ENCODE measurements at places on chromosomes 3 and 15.

DNA sequence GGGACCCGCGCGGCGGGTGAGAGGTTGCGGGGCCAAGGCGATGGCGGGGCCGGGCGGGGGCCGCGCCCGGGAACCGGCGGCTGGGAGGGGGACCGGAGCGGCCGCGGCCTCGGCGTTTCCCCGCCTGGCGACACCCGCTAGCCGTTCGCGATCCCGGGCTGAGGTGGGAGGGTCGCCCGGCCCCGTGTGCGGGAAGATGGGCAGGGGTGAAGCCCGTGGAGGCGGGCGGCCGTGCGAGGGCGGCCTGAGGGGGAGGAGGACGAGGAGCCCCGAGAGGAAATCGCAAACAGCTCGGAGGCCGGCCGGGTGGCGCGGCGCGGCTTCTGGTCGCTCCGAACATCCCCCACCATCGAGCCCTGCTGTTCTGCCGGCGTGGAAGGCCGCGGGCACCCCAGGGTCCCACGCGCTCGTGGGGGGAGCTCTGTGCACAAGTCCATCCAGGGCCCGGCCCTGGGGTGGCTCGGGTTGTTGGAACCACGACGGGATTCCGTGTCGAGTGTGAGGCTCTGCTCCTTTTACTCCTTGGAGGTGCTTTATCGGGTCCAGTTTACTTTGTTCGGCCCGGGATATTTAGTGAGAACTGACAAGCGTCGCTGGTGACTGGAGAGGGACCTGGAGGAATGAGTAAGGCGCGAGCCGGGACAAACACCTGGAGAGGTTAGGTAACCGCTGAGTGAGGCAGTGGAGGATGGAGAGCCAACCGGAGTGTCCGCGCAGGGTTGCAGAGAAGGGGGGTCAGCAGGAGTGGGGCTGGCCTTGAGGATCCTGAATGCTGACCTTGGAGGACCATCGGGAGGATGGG is 728 bp downstream of the CRTC3 start:
- DNase-seq, result no peak

DNA sequence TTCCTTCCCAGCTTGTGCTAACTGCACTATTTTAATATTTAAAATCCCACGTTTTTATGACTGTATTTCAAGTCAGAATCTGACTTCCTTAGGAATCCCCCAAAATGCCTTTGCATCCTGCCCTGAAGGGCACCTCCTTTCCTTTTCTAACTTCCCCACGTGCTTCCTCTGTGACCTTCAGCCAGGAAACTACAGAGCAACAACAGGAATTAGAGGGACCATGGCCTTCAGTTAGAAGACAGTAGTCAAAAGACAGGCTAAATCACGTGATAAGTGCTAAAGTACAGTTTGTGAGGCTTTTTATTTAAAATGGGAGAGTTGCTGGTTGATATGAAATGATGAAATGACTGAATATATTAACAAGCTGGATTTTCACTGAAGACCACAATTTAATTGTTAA is 11.8 kb upstream of the ABHD10 start:
- no peak for DNase-seq

DNA sequence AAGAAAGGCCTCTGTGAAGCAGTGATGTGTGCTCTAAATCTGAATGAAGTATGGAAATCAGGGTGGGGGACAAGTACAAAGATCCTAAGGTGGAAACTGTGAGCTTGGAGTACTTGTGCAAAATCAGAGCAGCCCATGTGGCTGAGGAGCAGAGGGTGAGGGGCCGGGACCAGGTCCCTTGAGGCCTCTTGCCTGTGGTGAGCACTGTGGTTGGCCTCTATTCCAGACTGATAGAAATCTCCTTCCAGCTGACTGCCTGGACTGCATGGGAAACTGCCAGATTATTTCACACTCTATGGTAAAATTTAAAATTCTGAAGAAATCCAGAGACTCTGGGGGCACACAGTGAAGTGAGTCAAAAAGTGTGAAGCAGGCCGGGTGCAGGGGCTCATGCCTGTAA is 81.4 kb downstream of the TM4SF4 start:
- DNase-seq, result no peak

GRCh38 chr3:66858656-66859381 is 139.3 kb upstream of the KBTBD8 start:
- no peak for DNase-seq

DNA sequence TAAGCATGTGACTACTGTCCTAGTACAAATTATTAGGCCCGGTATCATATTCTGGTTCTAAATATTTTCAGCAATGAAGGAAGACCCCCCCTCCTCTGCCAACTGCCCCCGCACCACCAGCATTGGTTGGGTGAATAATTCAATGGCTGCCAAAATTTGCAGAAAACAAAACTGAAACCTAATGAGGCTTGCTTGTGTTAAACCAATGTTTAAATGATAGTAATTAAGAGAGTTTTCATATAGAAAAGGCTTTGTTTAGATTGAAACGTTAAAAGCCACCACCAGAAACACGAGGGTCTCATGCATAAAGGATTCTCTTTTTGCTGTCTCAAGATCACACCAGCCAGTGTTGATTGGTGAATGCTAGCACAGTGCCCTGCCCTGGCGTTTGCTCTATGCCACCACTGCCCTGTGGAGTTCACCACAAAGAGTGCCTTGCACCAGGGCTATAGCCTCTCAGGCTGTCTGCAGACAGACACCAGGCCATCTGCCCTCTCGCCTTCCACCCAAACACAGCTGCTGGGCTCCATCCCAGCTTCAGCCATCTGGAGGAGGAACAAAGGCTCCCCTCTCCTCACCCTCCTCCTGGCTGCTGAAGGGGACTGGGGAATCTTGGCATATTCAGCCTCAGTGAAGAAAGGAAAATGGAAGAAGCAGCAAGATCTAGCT is 200.3 kb upstream of the PFN2 start:
- DNase-seq, result no peak

DNA sequence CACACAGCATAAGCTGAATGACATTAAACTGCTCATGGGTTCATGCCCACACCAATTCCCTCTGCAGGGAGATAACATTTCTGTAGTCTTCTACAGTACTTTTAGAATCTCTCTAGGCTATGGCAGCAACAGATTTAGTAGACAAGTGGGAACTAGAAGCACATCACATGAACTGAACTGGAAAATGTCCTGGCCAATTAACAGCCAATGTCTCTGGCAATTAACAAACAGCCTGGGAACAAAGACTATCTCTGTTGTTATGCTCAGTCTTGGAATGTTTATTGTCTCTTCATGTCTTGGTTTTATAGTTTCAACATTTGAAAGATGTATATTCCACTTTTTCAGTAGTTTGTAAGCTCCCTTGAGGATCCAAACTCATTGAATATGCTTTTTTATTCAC is 523.2 kb upstream of the NAALADL2 start:
- no peak for DNase-seq

DNA sequence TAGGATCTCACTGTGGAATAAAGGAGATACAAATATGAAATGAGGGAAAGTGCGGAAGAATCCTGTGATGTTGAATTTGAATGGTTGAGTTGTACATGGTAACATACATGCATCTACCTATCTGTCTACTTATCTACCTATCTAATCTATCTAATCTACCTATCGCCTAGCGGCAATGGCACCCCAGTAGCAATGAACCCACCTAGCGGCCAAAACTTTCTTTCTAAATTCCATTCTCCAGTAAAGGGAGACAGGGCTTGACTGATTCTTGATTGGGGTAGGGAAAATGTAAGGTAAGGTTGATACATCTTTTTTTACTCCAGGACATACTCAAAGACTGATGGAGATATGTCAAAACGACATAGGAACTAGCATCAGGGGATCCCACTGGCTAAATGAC is 345.0 kb downstream of the FHIT start:
- no peak for DNase-seq

GRCh38 chr3:59321881-59322540 is 272.2 kb upstream of the CFAP20DC start:
- no peak for DNase-seq

DNA sequence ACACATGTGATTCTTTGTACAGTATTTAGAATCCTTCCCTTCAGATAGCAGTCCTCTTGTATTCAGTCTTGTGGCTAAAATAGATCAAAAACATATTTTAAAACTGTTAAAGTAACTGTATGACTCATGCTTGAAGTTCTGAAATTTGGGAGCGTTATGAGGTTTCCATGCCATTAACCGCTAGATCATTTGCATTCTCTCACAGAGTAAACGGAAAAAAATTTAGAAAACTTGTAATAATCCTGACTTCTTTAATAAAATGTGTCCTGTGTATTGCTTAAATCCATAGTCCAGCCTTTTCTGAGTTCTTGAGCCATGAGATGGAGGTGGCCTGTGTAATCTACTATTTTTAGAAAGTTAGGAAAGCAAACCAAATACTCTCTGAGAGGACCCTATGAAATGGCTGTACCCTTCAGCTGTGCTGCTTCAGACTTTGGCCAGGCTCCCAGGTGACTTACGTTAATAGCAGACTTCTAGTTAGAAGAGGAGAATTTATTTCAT is 33.8 kb downstream of the MBNL1 start:
- DNase-seq, result no peak

GRCh38 chr3:58266577-58266976 is 29.0 kb downstream of the ABHD6 start:
- no peak for DNase-seq

GRCh38 chr3:171758109-171758508 is 52.2 kb downstream of the PLD1 start:
- DNase-seq, result no peak

DNA sequence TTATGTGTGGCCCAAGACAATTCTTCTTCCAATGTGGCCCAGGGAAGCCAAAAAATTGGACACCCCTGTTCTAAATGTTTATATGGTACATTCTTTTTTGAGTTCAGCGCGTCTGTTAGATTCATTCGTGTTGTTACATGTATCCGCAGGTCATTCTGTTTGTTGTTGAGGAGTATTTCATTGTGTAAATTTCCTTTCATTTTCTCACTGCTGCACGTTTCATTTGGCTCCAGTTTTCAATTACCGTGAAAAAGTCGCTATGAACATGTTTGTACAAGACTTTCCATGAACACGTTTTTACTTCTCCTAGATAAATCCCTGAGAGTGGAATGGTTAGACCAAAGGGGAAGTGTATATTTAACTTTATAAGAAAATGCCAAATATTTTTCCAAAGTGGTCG is 7.5 kb upstream of the OPA1 start:
- no peak for DNase-seq

DNA sequence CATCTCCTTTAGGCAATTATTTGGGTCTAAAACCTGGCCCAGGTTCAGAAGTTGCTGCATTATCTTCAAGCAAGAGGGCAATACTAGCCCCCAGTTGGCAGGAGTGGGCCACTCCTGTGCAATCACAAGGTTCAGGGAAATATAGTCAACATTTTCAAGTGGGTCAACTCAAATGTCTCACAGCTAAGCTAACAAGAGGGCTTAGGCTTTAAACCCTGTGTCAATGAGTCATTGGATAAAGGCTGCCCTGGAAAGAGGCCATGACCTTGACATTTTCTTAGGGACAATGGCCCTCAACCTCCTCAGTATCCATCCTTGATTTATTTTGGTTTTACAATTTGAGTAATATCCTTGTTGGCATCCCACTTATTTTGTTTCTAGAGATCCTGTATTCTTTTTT is 73.5 kb upstream of the DCP1A start:
- DNase-seq, result no peak

- DNase-seq, result no peak
These were observed 135.3 kb downstream of the FNDC3B start for GRCh38 chr3:172174513-172175253.

DNA sequence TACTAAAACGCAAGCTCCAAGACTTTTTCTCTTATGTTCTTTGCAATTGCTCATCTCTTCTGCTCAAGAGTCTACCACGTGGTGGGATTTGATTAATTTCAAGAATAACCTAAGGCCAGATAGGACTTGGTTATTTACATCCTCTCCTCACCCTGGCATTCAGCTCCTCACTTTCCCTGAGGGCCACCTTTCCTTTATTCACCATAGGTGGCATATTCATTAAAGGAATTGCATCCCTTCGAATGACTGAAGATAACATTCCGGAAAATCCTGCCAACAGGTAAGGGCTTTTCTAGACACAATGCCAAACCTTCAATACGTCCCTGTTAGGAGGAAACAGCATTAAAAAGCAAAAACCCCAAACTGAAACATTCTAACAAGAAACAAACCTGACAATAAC is 220.0 kb upstream of the KBTBD8 start:
- DNase-seq, result no peak

DNA sequence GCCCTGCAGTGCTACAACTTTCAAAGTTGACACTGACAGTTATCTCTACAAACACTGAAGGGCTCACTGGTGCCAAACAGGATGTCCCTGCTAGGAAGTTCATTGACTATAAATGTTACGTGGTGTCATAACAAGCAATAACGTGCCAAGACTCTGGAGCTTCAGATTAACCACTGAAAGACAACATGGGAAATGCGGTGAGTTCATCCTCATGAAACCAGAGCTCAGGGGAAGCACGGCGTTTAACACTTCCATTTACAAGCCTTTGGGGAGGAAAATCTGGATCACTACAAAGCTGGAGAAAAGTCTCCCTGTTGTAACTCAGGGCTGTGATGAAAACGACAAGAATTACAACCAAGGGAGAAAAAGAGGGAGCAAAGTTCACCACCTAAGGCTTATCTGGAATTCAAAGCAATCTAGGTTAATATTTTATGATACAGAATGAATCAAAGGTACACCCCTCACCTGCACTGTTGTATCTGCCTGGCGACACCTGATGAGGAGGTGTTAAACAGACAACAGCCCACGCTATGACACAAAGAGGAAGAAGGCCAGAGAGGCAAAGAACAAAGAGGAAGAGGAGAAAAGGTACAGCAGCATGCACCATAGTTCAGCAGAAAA is 27.0 kb downstream of the SHQ1 start:
- no peak for DNase-seq

GRCh38 chr15:94015324-94015723 is 216.0 kb upstream of the MCTP2 start:
- no peak for DNase-seq

DNA sequence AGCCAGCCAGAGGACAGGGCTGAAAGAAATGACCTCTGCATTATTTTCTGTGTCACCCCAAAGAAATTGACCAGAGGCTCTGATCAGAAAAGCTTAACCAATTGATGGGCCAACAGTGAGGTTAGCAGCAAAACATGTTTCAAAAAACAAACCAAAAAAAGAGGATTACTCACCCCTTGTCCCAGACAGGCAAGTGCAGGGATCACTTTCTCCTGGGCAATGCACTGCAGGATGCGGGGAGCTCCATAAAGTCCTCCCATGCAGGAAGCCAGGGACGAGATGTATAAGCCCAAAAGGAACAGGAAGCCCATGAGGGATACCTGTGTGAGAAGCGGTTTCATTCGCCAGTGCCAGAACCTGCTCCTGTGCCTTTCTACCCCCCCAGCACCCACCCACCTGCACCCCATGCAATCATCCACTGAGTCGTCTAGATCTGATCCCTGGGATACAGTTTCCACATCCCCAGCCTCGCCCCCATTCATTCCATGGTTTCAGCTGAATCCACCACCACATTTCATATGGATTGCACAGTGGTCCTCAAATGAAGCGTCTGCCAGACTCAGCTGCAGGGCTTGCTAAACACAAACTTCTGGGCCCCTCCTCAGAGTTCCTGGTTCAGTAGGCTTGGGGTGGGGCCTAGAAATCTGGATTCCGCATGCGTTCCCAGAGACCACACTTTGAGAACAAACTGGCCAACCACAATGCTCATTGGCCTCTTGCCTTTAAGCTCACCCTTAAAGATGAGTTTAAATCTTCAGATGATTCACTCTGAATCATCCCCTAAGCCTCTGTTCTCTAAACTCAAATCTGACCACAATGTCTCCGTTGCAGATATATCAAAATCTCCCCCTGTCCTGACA is 54.4 kb upstream of the HEG1 start:
- no peak for DNase-seq

- no peak for DNase-seq
These were observed 959 bp downstream of the TPM1 start for GRCh38 chr15:63043335-63044076.

Measured in stimulated activated CD4-positive, alpha-beta T cell treated with anti-CD3 and anti-CD28 coated beads, Interleukin-12 subunit alpha, Interleukin-12 subunit beta, amount 100 ng/mL, for 48 hours (primary cell).